Activated CD8-positive, alpha-beta memory T cell treated with anti-CD3 and anti-CD28 coated beads for 1 hour (primary cell): ENCODE measurements at places on chromosomes 1 and 21.

DNA sequence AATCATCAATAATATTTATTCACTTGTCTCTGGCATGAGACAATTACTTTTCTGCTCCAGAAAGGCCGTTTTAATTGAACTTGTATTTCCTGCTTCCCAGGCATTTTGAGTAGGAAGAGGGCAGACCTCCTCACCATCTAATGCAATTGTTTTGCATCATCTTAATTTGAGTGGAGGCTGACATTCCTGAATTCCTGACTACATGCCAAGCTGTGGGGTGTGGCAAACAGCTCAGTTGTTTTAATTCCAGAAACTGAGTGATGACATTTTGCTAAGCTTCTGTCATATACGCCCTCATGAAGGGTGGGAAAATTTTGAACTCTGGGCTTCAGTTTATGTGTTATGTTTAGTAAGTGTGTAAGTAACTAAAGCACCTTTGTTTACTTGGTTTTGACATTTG is 125.4 kb upstream of the USP25 start:
- DNase-seq, result no peak

- DNase-seq, result no peak
Measured at GRCh38 chr21:31366825-31367224, 22.8 kb upstream of the TIAM1 start.

GRCh38 chr1:5410652-5411051 is 581.6 kb downstream of the NPHP4 start:
- no peak for DNase-seq

GRCh38 chr1:227758366-227758765 is 23.1 kb downstream of the SNAP47 start:
- DNase-seq, result no peak

- no peak for DNase-seq
Measured at GRCh38 chr21:29640080-29640508, 299.7 kb downstream of the GRIK1 start.
